ENCODE measurements at places on chromosomes 1 and 21.

- DNase-seq = no peak
Observed at GRCh38 chr1:117467336-117467735, 100.1 kb downstream of the MAN1A2 start.

DNA sequence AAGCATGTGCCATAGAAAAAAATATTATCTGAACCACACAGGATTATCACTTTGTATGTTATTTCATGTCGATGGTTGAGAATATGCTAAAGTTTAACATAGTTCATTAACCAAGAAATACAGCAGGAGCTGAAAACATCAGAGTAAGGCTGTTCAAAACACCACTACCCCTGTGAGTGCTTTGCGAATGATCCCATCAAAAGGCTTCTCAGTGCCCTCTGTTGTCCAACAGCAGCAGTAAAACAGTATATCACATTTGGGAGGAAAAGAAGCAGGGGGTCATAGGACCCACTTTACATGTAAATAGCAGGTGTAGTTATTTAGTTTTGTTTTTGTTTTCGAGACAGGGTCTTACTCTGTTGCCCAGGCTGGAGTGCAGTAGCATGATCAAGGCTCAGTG, 289.4 kb upstream of the FMN2 start:
- no peak for DNase-seq

GRCh38 chr21:41098076-41098475, 69.9 kb upstream of the BACE2 start:
- no peak for DNase-seq

- DNase-seq = no peak
Observed at GRCh38 chr21:34835526-34835925, 166.7 kb downstream of the CLIC6 start.

DNA sequence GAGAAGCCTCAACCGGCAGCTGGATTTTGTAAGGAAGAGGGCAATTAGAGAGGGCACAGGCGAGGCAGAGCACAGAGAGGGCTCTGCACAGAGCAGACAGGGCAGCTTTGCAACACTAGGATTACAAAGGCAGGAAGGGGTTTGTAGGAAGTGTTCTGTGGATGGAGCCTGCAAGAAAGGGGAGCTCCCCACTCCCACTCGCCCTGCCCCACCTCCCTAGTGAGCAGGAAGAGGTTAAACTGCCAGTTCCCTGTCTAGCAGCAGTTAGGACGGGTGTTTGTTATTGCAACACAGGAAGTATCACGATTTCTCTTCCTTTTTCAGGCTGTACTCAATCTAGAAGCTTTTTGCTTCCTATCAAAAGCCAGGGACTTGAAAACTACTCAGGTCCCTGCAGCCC, 63.3 kb upstream of the LRRC8D start:
- peak; percentile 15 for DNase-seq

DNA sequence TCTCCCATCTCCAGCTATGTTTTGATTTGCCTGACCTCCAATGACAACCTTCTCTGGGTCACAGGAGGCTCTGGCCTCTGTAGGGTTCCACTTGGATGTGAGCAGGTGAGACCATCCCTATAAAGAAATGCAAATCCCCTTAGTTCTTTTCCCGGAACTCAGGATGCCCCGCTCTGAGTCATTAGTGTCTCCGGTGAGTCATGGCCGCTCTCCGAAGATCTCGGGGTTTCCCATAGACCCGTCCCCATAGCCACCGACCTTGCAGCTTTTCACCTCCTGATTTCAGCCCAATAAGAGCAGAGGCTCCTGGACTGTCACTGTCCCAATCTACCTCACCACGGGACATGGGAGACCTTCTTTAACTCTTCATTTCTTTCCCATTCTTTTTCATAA, 98.2 kb downstream of the PGBD5 start:
- peak; percentile 83 for DNase-seq

- DNase-seq = peak; percentile 59
Observed at GRCh38 chr1:5980314-5981008, 11.8 kb downstream of the NPHP4 start.

- DNase-seq = no peak
Observed at GRCh38 chr1:101228424-101229134, 8.2 kb upstream of the S1PR1 start.
